Activated T-helper 2 cell treated with anti-CD3 and anti-CD28 coated beads, Interferon-gamma antibody, Interleukin-2, Interleukin-4, amounts not matched to agents 10 μg/mL and 5 μg/mL and 100 μg/mL, durations not matched to agents 14 hours and 24 hours and 36 hours (primary cell): ENCODE measurements at places on chromosomes 6 and 20. TPM values are rescaled to one million over a fixed set of nuclear protein-coding genes. Genes with fewer than 3 reads are reported as not detected.

Gene DCDC2
- total RNA-seq = not detected in 2 replicates

Gene OR12D3
- not detected in 2 replicates for total RNA-seq

Gene C4A
- 2.6 and 3.1 TPM in 2 replicates for total RNA-seq

Gene GTF2H4
- 56.8 and 58.3 TPM in 2 replicates for total RNA-seq

Gene TXLNB
- total RNA-seq = 0.05 TPM in 1 of 2 replicates, not detected in the other

Gene TNF
- 94.4 and 96.8 TPM in 2 replicates for total RNA-seq

Gene CFAP61
- 0.32 TPM in 1 of 2 replicates, not detected in the other for total RNA-seq

Gene SCRT2
- not detected in 2 replicates for total RNA-seq

Gene TREML2
- 3.7 and 3.9 TPM in 2 replicates for total RNA-seq

Gene KCNB1
- 0.05 TPM in 1 of 2 replicates, not detected in the other for total RNA-seq

Gene UNC5CL
- total RNA-seq = 1.1 and 1.6 TPM in 2 replicates
